ENCODE measurements at places on chromosomes 13 and 19.
A peak's percentile ranks its signal among the peaks of the same experiment; 100 is the strongest.

- no peak for DNase-seq
These were observed 1047.9 kb upstream of the SLC10A2 start for GRCh38 chr13:104114101-104114500.

- peak; percentile 63 for DNase-seq
These were observed 958 bp downstream of the CA11 start for GRCh38 chr19:48644839-48645619.

GRCh38 chr13:68895696-68896095, 1211.9 kb upstream of the ATXN8OS start:
- DNase-seq, result no peak

DNA sequence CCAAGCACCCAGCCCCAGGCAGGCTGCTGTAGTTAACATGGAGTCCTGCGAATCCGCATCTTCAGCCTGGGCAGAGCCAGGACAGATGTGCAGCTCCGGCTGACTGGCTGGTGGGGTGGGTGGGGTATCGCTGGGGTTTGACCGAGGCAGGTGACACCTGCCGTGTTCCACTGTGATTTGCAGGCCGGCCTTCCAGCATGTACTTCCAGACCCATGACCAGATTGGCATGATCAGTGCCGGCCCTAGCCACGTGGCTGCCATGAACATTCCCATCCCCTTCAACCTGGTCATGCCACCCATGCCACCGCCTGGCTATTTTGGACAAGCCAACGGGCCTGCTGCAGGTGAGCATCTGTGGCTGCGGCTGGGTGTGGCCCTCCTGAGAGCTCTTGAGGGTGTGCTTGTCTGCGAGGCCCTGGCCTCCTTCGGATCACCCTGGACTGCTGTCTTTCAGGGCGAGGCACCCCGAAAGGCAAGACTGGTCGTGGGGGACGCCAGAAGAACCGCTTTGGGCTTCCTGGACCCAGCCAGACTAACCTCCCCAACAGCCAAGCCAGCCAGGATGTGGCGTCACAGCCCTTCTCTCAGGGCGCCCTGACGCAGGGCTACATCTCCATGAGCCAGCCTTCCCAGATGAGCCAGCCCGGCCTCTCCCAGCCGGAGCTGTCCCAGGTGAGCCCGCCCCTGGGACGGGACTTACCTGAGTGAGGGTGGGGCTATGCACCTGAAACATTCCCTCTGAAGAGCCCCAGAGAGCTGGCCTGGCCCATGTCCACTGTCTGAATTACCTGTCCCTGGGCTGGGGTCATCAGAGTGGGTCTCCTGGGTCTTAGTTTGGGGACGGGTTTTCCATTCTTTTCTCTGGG, 30.6 kb downstream of the CERS1 start:
- DNase-seq, result no peak

GRCh38 chr13:31761951-31762350, 22.6 kb downstream of the RXFP2 start:
- no peak for DNase-seq

GRCh38 chr13:104372095-104372655, 1306.0 kb upstream of the SLC10A2 start:
- DNase-seq, result no peak

DNA sequence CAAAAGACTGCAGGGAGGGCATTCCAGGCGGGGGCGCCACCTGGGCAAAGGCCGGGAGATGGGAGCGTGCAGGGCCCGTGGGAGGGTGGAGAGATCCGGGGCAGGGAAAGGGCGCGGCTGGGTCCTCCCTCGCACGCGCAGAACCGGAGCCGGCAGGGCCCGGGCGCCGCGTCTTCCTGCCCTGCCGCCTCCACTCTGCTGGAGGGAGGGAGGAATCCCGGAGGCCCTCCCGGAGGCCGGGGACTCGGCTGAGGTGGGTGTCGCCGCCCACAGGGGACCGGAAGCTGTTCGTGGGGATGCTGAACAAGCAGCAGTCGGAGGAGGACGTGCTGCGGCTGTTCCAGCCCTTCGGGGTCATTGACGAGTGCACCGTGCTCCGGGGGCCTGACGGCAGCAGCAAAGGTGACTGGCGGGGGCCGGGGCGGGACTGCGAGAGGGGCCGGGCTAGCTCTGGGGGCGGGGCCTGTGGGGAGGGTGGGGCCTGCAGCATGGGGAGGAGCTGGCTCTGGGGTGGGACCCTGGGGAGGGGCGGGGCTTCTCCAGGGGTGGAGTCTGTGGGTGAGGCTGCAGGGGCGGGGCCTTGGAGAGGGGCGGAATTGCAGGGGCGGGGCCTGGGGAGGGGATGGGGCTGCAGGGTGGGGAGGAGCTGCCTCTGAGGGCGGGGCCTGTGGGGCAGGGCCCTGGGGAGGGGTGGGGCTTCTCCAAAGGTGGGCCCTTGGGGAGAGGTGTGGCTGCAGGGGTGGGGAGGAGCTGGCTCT, 51.3 kb downstream of the CELF5 start:
- peak; percentile 98 for DNase-seq

DNA sequence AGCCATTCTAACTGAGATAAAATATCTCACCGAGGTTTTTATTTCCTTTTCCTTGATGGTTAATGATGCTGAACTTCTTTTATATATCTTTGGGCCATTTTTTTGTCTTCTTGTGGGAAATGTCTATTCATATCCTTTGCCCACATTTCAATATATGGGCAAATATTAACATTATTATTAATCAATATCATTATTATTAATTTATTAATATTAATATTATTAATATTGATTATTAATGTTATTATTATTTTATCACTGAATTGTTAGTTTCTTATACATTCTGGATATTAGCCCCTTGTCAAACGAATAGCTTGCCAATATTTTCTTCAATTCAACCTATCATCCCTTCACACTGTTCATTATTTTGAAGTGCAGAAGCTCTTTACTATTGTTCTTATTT, 2203.6 kb downstream of the PCDH9 start:
- DNase-seq, result no peak

GRCh38 chr19:46755853-46756543, 9.7 kb upstream of the STRN4 start:
- no peak for DNase-seq

DNA sequence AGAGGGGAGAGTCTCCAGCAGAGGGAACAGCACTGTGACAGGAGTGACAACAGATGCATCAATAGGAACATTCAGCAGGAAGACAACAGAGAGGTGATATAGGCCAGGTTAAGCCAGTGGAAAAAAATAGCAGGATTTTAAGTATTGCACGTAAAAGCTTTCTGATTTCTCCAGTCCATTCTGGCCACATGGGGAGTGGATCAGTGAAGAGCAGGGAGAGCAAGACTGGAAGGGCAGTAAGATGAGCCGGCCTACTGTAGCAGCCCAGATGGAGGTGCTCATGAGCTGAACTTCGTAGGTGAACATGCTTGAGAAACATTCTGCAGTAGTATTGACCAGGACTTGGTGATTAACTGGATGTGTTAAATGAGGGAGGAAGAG, 1.7 kb downstream of the UTP14C start:
- DNase-seq, result no peak

DNA sequence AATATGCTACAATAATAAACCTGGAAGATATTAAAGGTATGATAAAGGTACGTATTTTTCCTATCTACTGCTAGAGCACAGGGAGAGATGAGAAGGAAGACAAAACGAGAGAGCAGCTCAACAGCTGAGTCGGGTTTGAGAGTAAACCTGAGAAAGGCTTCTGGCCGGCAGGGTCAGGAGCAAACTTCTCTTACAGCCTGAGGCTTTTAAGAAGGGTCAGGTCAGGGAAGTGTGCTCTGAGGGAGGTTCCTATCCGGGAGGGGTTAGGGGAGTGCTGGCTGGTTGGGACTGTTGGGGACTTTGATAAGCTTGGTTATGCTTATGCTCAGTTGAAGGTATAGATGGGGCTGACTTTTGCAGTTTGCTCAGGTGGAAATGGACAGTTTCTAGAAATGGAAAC, 77.7 kb upstream of the PRR20A start:
- DNase-seq, result no peak

- DNase-seq, result no peak
These were observed 45.6 kb downstream of the EDNRB start for GRCh38 chr13:77872995-77873394.

- DNase-seq, result no peak
These were observed 60.7 kb upstream of the GPR183 start for GRCh38 chr13:99367663-99368448.

GRCh38 chr13:109785141-109785891, 1.1 kb downstream of the IRS2 start:
- DNase-seq, result peak; percentile 38

- peak; percentile 9 for DNase-seq
These were observed 8.1 kb downstream of the TIMM29 start for GRCh38 chr19:10936661-10937084.

- no peak for DNase-seq
These were observed 15.2 kb upstream of the KCTD15 start for GRCh38 chr19:33781415-33781935.

- no peak for DNase-seq
These were observed 169.1 kb downstream of the SHISA2 start for GRCh38 chr13:25882466-25883357.

GRCh38 chr13:37492741-37493514, 105.6 kb downstream of the POSTN start:
- DNase-seq, result no peak

GRCh38 chr13:76942363-76942762, 5.9 kb upstream of the ACOD1 start:
- DNase-seq, result no peak

DNA sequence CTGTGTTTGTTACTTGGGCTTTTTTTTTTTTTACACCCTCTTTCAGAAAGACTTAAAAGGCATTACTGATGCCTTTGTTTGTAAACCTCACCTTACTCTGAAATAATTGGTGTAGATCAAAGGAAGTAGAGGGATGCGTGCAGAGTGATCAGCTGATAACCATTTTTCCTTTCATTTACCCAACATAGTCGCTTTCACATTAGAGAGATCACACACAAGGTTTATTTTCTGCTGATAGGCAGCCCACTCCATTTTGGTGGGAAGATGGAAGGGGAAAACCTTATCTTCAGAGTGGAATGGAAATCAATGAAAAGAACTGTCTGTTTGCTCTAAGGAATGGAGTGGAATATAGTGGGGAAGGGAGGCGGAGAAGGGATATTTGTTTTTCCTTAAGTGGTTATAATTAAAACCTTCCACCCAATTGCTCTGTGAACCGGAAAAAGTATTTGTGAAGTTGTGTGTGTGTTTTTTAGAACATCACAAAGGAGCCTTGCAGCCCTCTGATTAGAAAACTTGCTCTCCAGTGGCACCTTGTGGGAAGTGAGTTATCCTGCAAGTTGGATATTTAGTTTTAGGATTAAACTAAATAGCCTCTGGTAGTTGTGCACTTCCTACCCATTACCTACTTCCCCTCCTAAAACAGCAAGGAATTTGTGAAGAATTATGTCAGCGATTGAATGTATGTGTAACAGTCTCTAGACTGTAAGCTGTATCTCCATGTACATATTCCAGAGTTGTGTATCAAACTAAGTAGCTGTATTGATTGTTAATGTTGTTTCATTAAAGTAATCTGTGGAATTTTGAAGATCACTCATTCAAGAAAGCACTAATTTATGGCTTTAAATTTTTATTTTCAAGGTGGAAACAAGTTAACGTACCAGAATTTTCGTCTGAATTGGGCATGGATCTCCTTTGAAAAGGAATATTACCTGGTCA, 76.8 kb downstream of the FREM2 start:
- no peak for DNase-seq

- peak; percentile 50 for DNase-seq
These were observed 21.1 kb upstream of the ZNF766 start for GRCh38 chr19:52248241-52248640.

DNA sequence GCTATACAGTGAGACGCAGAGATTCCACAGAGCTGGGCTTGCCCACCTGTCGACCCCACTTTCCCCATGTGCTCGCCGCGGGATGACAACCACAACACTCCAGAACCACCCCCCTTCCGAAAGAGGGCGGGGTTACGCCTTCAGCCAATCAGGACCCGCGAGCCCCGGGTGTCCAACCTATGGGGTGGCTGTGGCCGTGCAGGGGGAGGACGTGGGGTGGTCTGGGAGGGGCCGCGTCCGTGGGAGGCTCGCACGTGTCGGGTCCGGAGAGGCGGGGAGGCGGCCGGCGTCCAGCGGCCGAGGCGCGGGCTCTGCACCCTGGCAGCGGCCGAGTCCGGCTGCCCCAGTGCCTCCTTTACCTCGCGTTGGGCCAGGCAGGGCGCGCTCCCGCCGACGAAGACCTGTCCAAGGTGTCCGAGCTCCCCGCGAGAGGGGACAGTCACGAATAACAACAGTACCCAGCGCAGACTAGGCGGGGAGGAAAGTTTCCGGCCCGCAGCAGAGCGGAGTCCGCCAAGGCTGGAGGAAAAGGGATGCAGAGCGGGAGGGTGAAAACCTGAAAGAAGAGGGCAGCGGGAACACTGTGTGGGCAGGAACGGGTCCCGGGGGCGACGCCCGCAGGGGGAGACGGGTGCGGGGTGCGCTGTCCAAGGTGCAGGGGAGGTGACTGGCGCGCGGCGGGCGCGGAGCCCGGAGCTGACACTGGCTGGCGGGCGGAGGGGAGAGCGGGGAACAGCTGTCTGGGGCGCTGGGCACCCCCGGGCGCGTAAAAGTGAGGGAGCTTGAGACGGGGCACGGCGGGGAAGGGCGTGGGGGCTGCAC, 911 bp downstream of the ENOX1 start:
- no peak for DNase-seq

- no peak for DNase-seq
These were observed 447.6 kb downstream of the SUCLA2 start for GRCh38 chr13:47553329-47553977.

- no peak for DNase-seq
These were observed 107.4 kb downstream of the LRCH1 start for GRCh38 chr13:46660416-46660815.

GRCh38 chr19:18013210-18014111, 5.5 kb downstream of the ARRDC2 start:
- no peak for DNase-seq

DNA sequence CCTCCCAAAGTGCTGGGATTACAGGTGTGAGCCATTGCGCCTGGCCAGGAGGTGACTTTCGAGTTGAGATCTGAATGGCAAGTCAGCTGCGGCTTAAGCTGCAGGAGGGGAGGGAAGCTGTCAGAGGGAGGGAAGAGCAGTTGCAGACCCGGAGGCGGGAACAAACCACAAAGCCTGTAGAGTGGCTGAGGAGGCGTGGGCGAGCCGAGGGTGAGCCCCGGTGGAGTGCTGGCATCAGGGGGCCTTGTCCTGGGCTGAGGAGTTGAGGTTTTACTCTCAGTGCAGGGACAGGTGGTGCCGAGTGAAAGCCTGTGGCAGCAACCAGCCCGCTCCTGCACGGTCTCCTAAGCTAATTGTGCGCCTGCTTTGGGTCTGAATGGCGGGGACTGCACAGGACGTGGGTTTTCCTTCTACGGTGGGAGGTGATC, 24.2 kb downstream of the PPP1R37 start:
- DNase-seq, result no peak

GRCh38 chr13:44425041-44425814, 51.6 kb downstream of the SERP2 start:
- DNase-seq, result no peak

GRCh38 chr19:42831221-42832019, 48.1 kb downstream of the PSG1 start:
- no peak for DNase-seq
